GM23248 (cell line): ENCODE measurements at places on chromosomes 11 and 22. TPM values are rescaled to one million over a fixed set of nuclear protein-coding genes. Genes with fewer than 3 reads are reported as not detected.

- DNase-seq = peak; percentile 65
Observed at GRCh38 chr22:30733181-30733631, 38.5 kb downstream of the OSBP2 start.

GRK3 gene
- 0.11 and 0.25 TPM in 2 replicates for total RNA-seq

- DNase-seq = no peak
Observed at GRCh38 chr11:75204012-75204674, 36.4 kb upstream of the TPBGL start.

DNA sequence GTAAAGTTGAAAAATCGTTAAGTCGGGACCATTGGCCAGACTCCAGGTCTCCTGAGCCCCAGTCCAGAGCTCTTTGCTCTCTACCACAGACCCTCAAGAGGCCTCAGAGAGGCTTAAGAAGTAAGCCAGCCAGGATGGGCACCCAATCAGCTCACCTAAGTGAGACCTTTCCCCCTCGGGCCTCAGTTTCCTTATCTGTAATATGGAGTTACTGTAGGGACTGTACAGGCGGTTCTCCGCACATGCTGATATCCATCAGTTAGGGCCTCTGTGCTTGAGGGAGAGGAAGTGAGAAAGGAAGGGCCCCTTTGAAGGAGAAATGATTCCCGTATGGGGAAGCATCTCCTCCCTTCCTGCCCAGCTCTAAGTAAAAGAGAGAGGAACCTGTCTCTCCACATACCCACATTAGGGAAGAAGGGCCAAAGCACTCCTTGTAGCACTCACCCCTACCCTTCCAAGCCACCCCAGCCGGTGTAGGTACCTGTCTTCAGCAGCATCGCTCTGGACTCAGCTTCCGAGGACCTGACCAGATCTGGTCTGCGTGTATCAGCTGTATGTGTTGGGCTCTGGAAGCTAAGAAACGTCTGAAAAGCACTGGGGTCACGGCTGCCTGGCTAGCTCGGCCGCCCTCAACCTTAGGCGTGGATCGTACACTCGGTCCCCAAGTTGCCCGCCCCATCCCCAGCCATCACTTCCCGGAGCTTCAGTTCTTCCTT lies 653 bp downstream of the NAGA start:
- no peak for DNase-seq

DNA sequence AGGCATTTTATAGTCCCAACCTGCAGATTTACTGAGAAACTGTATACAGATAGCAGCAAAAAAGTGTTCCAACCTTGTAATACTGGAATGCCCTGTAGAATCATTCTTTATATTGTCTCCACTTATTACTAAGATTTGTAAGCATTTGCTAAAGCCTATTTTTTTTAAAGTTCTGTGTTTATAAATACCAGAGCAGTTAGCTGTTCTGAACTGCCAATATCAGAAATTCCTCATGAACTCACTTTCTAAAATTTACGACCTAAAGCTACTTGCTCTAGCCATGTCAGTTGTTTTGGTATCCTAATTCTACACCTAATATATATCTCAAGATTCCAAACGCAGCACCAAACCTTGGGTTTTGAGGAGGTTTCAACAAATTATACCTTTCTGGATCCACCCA lies 103.2 kb downstream of the C11orf65 start:
- DNase-seq = peak; percentile 34

- no peak for DNase-seq
Observed at GRCh38 chr22:47095395-47096122, 333.1 kb downstream of the TBC1D22A start.

DNA sequence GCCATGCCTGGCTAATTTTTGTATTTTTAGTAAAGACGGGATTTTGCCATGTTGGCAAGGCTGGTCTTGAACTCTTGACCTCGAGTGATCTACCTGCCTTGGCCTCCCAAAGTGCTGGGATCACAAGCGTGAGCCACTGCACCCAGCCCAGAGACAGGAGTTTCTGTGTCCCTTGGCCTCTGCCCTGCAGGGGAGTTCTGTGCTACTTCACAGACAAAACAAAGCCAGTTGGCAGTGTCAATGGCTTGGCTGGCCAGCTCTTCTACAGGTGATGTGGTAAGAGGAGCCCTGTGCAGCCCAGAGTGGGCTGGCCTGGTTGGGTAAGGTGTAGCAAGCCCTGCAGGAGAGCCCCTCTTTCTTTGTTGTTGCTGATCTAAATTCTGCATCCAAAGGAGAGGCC lies 60.5 kb upstream of the SHISAL1 start:
- no peak for DNase-seq

SLN gene
- not detected in 2 replicates for total RNA-seq

DNA sequence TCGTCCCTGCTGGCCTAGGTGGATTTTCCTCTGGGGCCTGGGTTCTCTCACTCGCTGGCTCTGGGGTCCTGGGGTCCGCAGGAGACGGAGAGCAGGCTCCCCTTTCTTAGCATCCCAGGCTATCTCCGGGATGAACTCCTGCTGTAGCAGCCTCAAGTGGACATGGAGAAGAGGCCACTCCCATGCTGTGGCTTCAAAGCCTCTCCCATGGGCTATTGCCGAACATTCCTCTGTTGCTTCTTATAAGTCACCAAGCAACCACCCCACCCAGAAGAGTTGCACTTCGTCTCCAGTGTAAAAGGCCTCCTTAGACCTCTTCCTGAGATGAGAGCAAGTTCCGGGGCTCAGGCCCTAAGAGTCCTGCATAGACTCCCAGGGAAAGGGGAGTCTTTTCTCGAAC lies 124.0 kb upstream of the RCN1 start:
- DNase-seq = no peak

DNA sequence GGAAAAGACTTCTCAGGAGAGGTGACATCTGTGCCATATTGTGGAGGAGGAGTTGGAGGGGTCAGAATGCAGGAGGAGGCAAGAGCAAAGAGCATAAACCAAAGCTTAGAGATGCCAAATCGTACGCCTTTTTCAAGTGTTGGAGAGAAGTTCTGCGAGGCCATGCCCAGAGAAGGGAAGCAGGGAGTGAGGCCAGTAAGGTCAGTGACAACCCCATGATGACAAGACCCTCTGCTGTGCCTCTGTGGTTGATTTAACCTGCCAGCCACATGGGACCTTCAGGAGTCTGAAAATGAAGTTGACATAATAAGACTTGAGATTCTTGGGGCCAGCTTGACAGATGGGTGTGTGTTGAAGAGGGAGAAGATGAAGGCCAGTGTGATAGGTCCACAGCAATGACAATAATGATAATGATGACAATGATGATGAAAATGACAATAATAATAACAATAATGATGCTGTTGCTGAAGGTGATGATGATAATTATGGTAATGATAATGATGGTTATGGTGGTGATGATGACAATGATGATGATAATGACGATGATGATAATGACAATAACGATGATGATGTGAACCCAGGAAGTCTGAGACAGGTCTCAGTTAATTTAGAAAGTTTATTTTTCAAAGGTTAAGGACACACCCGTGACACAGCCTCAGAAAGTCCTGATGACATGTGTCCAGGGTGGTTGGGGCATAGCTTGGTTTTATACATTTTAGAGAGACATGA lies 152.6 kb upstream of the B3GAT1 start:
- no peak for DNase-seq

DNA sequence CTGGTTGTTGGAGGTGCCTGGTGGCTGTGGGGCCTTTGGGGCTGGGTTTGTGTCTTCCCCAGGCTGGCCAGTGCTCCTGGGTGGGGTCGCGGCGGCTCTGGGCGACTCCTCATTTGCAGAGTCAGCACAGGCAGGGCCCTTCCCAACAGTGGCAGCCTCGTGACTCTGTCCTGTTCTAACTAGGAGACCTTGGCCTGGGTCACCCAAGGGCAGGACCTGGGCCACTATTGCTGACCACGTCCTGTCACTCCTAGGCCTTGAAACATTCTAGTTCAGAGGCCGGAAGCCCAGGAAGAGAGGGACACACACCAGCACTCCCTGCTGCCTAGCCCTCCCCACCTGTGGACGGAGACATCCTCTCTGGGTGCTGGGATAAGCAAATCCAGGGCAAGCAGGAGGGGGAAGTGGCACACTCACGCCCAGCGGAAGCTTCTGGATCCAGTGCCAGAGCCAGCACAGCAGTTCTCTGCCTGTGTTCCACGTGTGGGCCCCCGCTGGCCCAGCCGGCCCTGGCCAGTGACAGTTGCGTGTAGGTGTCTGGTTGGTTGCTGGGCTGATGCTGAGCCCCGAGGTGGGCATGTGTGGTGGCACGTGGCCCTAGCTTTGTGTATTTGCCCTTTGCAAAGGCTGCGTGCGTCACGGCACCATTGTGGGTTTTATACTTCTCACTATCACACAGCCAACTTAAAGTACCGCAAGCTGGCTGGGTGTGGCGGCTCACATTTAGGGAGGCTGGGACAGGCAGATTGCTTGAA lies 4.3 kb upstream of the CHID1 start:
- no peak for DNase-seq

GAL gene
- 0.97 and 1.5 TPM in 2 replicates for total RNA-seq

- DNase-seq = no peak
Observed at GRCh38 chr11:121478895-121479697, 26.3 kb upstream of the SORL1-AS1 start.

NAALAD2 gene
- 0.76 TPM in 1 of 2 replicates, not detected in the other for total RNA-seq

DNA sequence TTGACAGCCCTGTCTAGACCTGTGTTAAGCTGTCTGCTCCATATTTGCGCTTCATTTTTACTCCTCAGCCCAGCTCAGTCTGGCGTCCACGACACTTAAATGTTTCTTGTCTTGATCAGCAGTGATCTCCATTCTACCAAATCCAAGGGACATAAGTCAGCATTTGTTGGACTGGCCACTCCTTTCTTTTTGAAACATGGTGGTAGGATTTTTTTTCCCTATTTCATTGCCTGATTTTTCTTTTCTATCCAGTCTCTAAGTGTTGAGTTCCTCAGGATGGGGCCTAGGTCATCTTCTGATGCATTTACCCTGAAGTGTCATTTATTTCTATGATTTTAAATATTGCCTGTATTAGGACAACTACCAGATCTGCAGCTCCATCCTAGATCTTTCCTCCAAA lies 873 bp downstream of the NCAPH2 start:
- no peak for DNase-seq

- peak; percentile 86 for DNase-seq
Observed at GRCh38 chr22:32619614-32620426, 145.2 kb downstream of the FBXO7 start.

SSTR3 gene
- total RNA-seq = not detected in 2 replicates

- DNase-seq = no peak
Observed at GRCh38 chr11:73761403-73761945, 600 bp upstream of the RAB6A start.

OVOL1 gene
- not detected in 2 replicates for total RNA-seq

GRCh38 chr22:42461511-42461910 lies 29.3 kb upstream of the NFAM1 start:
- no peak for DNase-seq

- DNase-seq = no peak
Observed at GRCh38 chr11:111523343-111523742, 8.8 kb downstream of the HOATZ start.

GRCh38 chr11:111905411-111905810 lies 6.2 kb downstream of the CRYAB start:
- no peak for DNase-seq

- no peak for DNase-seq
Observed at GRCh38 chr11:118771547-118772288, 19.2 kb downstream of the DDX6 start.

DNA sequence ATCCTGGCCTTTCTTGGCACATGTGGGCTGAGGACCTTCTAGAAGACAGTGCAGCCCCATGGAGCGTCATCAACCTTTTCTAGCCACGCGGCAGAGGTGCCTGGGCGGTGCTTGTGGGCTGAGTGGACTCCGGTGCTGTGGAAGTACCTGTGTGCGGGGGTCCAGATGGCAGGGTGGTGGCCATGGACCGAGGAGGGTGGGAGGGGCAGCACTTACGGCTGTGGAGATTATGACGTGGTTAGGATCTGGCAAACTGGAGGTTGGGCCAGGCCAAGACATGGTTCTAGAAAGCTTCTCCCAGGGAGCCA lies 2.0 kb downstream of the TUB start:
- DNase-seq = no peak

TMEM45B gene
- not detected in 2 replicates for total RNA-seq

DNA sequence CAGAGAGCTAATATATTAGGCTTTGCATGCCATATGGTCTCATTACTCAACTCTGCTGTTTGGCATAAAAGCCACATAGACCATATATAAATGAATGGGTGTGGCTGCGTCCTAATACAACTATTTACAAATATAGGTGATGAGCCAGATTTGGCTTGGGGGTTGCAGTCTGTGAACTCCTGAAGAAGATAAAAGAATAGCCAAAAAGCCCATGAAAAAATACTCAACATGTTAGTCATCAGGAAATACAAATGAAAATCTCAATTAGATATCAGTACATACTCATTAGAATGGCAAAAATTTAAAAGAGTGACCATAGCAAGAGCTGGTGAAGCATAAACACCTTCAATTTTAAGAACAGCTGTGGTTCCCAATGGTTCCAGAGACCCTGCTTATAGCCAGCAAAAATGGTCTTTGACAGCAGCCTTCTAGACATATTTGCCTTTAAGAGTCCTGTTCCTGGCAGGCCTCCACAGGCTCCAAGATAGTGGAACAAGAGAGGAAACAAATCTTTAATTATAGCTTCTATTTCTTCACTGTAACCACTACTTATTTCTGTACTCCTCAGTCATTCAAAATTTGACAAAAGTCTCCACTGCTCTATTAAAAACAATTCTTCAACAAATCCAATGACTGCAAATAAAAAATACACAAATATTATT lies 16.1 kb downstream of the C2CD3 start:
- peak; percentile 32 for DNase-seq

- DNase-seq = peak; percentile 2
Observed at GRCh38 chr11:22807855-22808570, 21.6 kb downstream of the SVIP start.

TYR gene
- not detected in 2 replicates for total RNA-seq

DNA sequence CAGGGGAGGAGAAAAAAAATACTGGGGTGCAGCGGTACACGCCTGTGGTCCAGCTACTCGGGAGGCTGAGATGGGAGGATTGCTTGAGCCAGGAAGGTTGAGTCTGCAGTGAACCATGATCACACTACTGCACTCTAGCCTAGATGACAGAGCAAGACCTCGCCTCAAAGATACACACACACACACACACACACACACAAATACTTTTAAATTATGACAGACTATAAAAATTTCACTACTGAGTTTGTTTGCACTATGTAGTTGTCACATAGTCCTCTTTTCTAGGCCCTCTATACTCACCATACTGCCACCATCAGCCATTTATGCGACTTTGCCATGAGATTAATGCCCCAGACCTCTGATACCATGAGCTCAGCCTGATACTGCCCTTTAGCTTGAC lies 109.6 kb downstream of the MRTFA start:
- DNase-seq = no peak

DNA sequence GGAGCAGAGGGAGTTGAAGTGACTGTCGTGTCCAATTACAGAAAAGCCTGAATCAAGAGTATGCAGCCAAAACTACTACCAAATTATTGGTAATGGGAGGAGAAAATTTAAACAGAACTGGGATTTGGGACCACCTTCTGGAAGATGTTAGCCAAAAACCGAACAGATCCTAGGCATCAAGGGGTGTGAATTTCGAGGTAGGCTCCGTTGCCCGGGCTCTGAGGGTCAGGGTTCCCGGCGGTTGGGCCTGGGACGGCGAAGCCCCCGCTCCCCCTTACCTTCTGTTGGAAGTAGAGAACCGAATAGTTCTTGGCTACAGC lies 313 bp downstream of the PRCP start:
- peak; percentile 14 for DNase-seq

GRCh38 chr11:61526956-61527731 lies 18.6 kb downstream of the LRRC10B start:
- no peak for DNase-seq
